ENCODE measurements at places on chromosomes 3 and 15. TPM values are rescaled to one million over a fixed set of nuclear protein-coding genes. Genes with fewer than 3 reads are reported as not detected.

NEK11 gene
- 1.2 TPM for total RNA-seq

DNA sequence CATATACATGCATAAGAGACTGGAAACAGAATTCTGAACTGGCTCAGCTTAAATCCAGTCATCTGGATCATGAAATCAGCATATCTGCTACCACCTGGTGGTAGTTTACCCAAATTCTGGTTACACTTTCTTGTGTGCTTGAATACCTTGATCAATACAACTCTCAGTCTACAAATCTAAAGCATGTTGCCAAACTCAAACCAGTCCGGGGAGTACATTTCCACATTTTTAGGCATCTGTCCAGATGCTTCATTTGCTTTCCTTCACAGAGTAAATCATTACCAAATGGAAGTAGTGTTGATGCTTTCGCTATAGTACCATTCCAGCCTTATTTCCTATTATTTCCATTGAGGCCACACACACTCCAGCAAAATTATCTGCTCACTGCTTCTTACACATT is 126.4 kb downstream of the P2RY1 start:
- DNase-seq = no peak

GRCh38 chr3:22939349-22939748 is 263.8 kb upstream of the UBE2E2 start:
- no peak for DNase-seq

SAMMSON gene
- total RNA-seq = not detected

- DNase-seq = no peak
Observed at GRCh38 chr15:62578546-62578945, 413.5 kb upstream of the C2CD4B start.

DNA sequence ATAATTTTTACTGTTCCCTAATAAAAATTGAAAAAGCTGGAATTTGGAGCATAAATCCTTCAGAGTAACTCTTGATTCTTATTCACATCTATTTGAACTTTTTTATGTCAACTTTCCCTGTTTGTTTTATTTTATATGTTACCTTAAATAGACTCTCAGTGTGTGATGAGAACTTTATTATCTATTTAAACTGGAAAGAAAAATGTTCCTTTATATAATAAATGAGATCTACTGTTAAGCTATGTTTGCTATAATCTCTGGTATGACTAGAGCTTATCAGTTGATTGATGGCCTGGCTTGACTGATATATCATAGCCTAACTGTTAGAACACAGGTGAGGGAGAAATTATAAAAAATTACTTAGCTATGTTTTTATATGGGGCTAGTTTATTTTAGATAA is 330.6 kb upstream of the EPHA6 start:
- DNase-seq = no peak

LTK gene
- total RNA-seq = 0.34 TPM

DNA sequence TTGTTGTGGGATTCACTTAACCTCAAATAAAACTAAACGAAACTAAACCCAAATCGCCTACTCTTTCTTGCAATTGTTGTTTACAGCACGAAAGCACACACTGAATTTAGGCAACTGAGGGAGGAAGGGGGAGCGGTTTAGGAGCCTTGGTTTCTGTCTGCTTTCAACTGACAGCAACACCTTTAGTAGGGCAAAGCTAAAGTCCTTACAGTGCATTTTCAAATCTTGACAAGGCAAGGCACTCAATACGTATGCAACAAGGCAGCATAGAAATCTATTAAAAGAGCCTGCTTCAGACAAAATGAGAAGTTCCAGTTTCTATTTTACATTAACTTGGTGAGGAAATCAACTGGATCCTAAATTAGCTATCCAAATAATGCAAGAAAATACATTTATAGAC is 174.6 kb downstream of the CHST2 start:
- no peak for DNase-seq

- no peak for DNase-seq
Observed at GRCh38 chr3:8712045-8712907, 21.3 kb upstream of the CAV3 start.

DNA sequence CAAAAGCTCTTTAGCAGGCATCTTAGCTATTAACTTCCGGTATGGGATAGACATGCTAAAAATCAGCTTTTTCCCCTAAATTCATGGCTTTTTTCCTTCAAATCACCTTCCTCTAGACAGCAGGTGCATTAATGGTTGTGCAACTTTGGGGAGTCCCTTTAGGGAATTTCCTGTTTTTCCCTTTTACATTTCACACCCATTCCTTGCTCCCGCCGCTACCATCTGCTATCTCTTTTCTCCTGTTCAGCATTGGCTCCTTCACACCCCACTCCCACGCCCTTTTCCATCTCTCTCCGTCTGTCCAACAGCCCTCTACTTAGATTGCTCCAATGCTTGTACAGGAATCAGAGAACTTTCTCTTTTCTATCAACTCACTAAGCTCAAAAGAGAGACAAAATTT is 43.4 kb downstream of the FEZF2 start:
- no peak for DNase-seq

NLGN1 gene
- total RNA-seq = not detected

DNA sequence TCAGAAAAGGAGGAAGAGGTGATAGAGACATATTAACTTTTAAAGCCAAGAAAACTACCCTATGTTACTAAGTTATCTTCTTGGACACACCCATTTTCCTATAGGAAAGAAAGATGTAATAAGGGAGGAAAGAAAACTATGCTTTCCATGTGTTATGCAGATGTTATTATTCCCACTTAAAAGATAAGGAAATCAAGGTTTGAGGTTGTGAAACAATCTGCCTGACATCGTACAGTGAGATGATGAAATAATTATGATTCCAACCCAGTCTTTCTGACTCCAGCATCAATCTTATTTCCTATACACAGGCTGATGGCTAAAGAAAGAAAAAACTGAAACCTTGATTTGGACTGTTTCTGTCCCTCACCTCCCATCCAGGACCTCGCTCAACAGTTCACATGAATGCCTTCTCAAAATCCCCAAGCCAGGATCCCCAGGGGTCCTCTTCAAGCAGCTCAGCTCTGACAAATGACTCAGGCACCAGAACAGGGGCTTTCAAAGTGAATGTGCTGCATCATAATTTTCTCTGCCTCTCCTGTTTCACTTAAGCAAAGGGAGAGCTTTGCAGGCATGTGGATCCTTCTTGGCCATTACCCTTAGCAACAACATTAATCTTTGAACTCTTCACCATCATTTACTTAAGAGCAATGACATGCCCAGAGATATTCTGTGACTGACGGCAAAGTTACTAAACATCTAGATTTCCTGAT is 12.4 kb upstream of the EID1 start:
- DNase-seq = no peak

GOLGA8Q gene
- 0.33 TPM for total RNA-seq

GRCh38 chr3:190038050-190038933 is 82.4 kb downstream of the P3H2 start:
- no peak for DNase-seq

CAND2 gene
- 1.6 TPM for total RNA-seq

HTR3E gene
- total RNA-seq = not detected

C3orf22 gene
- not detected for total RNA-seq

- DNase-seq = no peak
Observed at GRCh38 chr15:98916826-98917225, 90.8 kb downstream of the PGPEP1L start.

FAM227B gene
- total RNA-seq = 2.8 TPM

- DNase-seq = peak; percentile 15
Observed at GRCh38 chr3:48408823-48409281, 21.0 kb downstream of the PLXNB1 start.

SELENOT gene
- 111 TPM for total RNA-seq

- no peak for DNase-seq
Observed at GRCh38 chr3:72176537-72177041, 391.6 kb upstream of the PROK2 start.

DNA sequence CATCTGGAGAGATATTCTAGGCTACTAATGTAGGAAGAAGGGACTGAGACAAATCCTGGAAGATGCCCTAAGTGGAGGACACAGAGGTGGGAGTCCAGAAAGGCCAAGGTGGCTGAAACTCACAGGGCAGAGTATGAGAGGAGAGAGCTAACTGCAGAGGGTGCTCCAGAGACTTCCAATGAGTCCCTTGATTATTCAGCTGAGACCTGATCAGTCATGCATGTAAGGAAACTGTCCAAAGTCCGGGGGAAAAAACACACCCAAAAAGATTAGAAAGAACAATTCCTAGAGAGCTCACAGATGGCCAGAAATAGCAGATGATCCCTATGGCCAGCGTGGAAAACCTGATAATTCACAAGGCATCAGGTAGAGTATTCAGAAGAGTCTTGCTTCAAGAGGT is 18.7 kb upstream of the FOXP1 start:
- DNase-seq = no peak

- no peak for DNase-seq
Observed at GRCh38 chr15:69118089-69118488, 42.3 kb upstream of the GLCE start.

DNA sequence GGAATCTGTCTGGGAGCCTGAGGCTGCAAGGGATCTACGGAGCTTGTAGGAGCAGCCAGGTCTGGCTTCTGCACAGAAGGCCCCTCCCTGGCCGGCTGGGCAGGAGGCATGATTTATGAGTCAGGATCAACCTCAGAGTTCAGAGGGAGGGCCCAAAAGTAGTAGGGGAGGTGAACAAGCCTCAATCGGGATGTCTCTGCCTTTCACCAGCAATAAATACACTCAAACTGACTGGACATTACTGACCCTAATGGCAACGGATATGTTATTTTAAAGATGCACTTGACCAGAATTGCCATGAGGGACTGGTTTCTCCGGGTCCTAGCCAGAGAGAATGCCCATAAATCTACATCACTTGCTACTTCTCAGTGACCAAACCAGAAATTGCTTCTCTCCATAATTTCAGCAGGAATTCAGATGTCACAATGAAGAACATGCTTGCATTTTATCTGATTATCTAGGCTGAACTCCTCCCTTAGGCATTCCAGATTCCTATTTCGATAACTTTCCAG is 109.6 kb upstream of the LMOD3 start:
- no peak for DNase-seq

DNA sequence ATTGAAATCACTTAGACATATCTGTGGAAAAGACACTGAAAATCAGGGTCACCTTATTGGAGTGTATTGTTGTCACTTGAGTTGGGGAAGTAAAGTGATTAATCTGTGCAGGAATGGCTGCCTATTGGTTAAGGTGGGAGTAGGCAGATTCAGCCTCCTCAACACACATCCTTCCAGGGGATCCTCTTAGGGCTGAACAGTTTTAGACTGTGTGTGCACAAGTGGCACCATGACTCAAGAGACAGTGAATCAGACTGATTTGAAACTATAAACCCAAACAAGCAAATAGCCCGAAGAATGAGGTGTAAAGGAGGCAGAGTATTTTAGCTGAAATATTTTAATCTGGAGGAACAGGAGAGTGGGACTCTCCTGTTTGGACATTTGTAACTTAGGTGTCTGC is 4.9 kb downstream of the ABHD17C start:
- no peak for DNase-seq

LRRC2 gene
- not detected for total RNA-seq

MAGEL2 gene
- total RNA-seq = not detected

GRCh38 chr3:98914210-98915080 is 12.9 kb upstream of the DCBLD2 start:
- DNase-seq = no peak

GRCh38 chr15:92611995-92612745 is 43.4 kb downstream of the FAM174B start:
- peak; percentile 18 for DNase-seq

GRCh38 chr15:35246451-35246850 is 161.4 kb upstream of the NANOGP8 start:
- no peak for DNase-seq

GRCh38 chr3:94372026-94372425 is 309.2 kb downstream of the NSUN3 start:
- no peak for DNase-seq

DNA sequence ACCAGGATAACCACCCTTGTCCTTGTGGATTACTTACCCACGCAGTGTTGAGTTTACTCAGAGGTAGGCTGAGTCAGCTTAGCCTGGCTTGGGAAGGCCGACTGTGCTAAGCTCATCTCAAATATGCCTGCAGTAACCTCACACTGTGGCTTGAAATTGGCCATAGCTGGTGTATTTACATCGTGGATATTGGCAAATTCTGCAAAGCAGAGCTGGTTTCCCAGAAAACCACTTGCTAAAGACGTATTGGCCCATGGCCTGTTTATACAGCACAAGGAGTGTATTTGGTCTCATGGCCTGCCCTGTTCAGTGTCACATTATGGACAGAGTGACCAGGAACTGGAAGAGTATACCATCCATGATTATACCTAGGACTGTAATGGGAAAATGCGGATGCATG is 170.5 kb upstream of the UBE3A start:
- no peak for DNase-seq

GRCh38 chr3:60399861-60400845 is 851.1 kb downstream of the FHIT start:
- no peak for DNase-seq

AMT gene
- total RNA-seq = 2.4 TPM

CHRNA3 gene
- total RNA-seq = not detected

- DNase-seq = peak; percentile 75
Observed at GRCh38 chr15:74616366-74616939, 817 bp downstream of the CLK3 start.

GRCh38 chr3:96192966-96193550 is 621.3 kb upstream of the EPHA6 start:
- DNase-seq = no peak

ACAN gene
- not detected for total RNA-seq

STRC gene
- total RNA-seq = 0.57 TPM

- no peak for DNase-seq
Observed at GRCh38 chr3:194886836-194887235, 201.2 kb downstream of the FAM43A start.

DNA sequence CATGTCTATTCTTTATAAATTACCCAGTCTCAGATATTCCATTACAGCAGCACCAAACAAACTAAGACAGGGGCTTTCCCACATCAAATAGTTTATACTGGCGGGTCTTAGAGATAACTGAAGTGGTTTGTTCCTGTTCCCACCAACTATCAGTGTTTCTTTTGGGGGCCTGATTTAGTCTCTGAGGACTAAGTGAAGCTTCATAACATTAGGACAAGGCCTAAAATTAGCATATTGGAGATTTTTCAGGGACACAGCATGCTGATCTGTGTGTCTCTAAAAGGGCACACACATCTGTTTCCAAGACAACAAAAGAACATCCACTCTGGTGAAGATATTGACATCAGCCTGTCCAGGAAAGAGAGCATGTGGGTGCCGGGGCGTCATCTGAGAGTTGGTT is 72.6 kb upstream of the SEMA6D start:
- no peak for DNase-seq

GPR149 gene
- total RNA-seq = not detected
